ENCODE measurements at places on chromosomes 2 and 18.

- DNase-seq: no peak
These were observed 90.5 kb upstream of the MAPK4 start for GRCh38 chr18:50469380-50469781.

- no peak for DNase-seq
These were observed 1.6 kb downstream of the LRATD1 start for GRCh38 chr2:14634182-14634488.

DNA sequence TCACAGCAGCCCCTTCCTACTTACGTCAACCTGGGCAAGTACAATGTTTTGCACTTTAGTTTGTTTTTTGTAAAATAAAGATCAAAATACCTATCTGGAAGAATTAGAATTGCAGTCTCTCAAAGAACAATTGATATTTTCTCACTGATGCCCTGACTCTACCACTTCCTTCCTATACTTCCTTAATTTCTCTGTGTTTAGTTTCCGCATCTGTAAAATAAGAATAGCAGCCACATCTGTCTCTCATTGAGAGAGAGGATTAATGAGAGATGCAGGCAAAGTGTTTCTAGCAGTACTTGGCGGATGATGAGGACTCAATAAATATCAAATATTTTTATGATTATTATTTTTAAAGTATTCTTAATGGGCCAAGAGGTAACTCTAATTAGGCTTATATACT, 122.6 kb upstream of the PIEZO2 start:
- DNase-seq: no peak

- no peak for DNase-seq
These were observed 988.2 kb upstream of the CHAC2 start for GRCh38 chr2:52779446-52779845.
